Tibial nerve (tissue), 4 donors: ENCODE measurements at places on chromosomes 13 and 19.

- H3K27me3 ChIP-seq, result no peaks in the 10 kb centered on the region
- H3K36me3 ChIP-seq, result no peaks in the 10 kb centered on the region
- no peak overlapping the region for H3K4me3 ChIP-seq
- H3K27ac ChIP-seq, result no peak overlapping the region
Measured at GRCh38 chr13:48909056-48909389, 66.7 kb upstream of the FNDC3A start.

- H3K4me3 ChIP-seq, result no peak overlapping the region
- no peak for DNase-seq
- H3K27ac ChIP-seq, result no peak overlapping the region
- H3K4me1 ChIP-seq, result no peaks in the 10 kb centered on the region
Measured at GRCh38 chr13:106103779-106104178, 431.7 kb downstream of the EFNB2 start.

DNA sequence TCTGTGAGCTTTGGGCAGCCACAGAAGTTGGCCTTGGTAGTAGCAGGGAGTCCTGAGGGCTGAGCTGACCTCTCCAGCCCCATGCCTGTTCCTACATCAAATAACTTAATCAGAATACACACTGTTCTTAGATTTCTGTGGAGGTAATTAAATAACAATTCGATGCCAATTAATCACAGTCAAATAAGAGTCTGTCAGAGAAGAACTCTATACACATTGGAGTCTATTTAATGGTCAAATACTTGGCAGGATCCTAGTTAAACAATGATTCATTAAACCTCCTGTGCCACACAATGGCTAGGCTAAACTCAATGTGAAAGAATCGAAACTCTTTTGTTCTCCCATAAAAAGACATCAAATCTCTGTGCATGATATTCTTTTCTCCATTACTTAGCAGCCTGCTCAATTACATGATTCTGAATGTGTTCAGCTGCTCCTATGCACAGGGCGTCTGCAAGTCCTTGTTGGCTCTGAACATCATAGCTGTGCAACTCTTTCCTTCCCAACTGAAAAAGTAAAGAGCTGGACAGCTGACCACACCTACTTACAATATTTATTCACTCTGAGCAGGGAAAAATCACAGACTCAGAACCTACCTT, 173.1 kb downstream of the ABCC4 start:
- H3K36me3 ChIP-seq, result no peaks in the 10 kb centered on the region
- H3K27ac ChIP-seq, result no peak overlapping the region
- no peak overlapping the region for H3K4me3 ChIP-seq

GRCh38 chr13:46106839-46107371, 2.1 kb upstream of the CPB2 start:
- H3K4me3 ChIP-seq, result no peak overlapping the region
- H3K27me3 ChIP-seq, result no peaks in the 10 kb centered on the region
- H3K27ac ChIP-seq, result no peak overlapping the region
- no peaks in the 10 kb centered on the region for H3K36me3 ChIP-seq
- peaks cover 2% of the 10 kb centered on the region for H3K4me1 ChIP-seq
- DNase-seq, result no peak

DNA sequence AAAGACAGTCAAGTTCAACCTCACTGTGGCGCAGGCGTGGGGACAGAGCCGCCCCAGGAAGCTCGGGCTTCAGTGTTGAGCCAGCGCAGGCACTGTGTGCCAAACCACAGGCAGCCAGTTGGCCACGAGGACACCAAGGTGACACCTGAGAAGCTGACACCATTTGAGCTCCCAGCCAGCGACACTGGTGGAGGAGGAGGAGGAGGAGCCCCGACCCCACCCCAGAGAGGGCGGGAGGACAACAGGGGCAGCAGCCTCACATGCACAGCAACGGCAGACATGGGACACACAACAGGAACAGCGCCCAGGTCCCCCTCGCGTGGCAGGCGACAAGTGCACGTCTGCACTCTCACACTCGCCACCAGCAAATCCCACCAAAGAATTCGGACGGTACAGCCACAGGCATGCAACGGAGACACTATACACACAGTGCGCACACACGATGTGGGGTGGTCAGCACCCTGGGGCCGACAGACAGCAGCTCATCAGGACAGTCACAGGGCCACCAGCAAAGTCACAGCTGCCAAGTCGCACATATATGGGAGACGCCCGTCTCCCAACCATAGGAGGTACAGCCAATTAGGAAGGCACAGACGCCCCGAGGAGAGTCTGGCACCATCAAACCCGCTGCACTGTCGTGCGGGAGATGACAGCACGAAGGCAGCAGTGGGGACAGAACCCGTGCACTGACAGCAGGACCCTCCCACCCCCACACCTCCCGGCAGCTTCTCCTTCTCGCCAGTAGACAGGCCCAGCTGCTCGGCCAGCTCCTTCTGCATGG, 3.4 kb downstream of the EIF3G start:
- DNase-seq, result no peak
- H3K27me3 ChIP-seq, result no peaks in the 10 kb centered on the region
- H3K4me3 ChIP-seq, result no peak overlapping the region
- no peak overlapping the region for H3K27ac ChIP-seq
- H3K4me1 ChIP-seq, result peaks cover 17% of the 10 kb centered on the region

- H3K4me3 ChIP-seq, result no peak overlapping the region
- no peak for DNase-seq
- H3K27me3 ChIP-seq, result no peaks in the 10 kb centered on the region
Measured at GRCh38 chr13:25743421-25743820, 308.4 kb downstream of the SHISA2 start.

GRCh38 chr19:1655987-1656608, 3.7 kb upstream of the TCF3 start:
- no peaks in the 10 kb centered on the region for H3K27me3 ChIP-seq
- H3K36me3 ChIP-seq, result no peaks in the 10 kb centered on the region
- no peak for DNase-seq
- peaks cover under 1% of the 10 kb centered on the region for H3K4me1 ChIP-seq
- no peak overlapping the region for H3K27ac ChIP-seq
- H3K4me3 ChIP-seq, result no peak overlapping the region

GRCh38 chr13:46355088-46355468, 32.0 kb downstream of the RUBCNL start:
- no peaks in the 10 kb centered on the region for H3K36me3 ChIP-seq
- no peaks in the 10 kb centered on the region for H3K27me3 ChIP-seq
- DNase-seq, result no peak
- H3K27ac ChIP-seq, result no peak overlapping the region
- no peaks in the 10 kb centered on the region for H3K4me1 ChIP-seq

DNA sequence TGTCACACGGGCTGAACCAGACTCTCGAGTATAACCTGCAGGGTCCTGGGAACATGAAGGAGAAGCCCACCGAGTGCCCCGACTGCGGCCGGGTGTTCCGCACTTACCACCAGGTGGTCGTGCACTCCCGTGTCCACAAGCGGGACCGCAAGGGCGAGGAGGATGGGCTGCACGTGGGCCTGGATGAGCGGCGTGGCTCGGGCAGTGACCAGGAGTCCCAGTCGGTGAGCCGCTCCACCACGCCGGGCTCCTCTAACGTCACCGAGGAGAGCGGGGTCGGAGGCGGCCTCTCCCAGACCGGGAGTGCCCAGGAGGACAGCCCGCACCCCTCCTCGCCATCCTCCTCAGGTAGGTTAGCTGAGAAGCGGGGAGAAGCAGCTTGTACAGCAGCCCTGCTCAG, 73.2 kb downstream of the ZNF536 start:
- no peaks in the 10 kb centered on the region for H3K4me1 ChIP-seq
- H3K4me3 ChIP-seq, result no peak overlapping the region
- DNase-seq, result no peak
- H3K27me3 ChIP-seq, result no peaks in the 10 kb centered on the region
- H3K36me3 ChIP-seq, result no peaks in the 10 kb centered on the region

DNA sequence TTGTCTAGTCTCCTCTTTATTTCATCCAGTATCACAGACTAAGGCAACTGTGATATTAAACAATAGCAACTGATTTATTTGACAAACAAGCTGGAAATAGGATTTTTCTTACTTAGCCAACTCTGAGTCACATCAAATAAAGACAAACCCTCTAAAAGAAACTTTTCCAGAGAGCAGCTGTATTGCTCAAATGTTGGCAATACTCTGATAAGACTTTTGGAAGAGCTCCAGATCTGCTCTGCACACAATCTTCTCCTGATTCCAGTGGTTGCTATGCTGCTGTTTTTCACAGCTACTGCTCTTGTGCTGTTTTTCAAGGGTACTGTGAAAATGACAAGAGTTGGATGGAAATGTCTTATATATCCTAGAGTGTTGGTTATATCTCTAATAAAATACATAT, 1479.2 kb downstream of the SLITRK5 start:
- H3K36me3 ChIP-seq, result no peaks in the 10 kb centered on the region
- no peaks in the 10 kb centered on the region for H3K4me1 ChIP-seq
- no peak for DNase-seq
- no peaks in the 10 kb centered on the region for H3K27me3 ChIP-seq
- no peak overlapping the region for H3K27ac ChIP-seq
- no peak overlapping the region for H3K4me3 ChIP-seq

GRCh38 chr13:99269627-99270241, 11.6 kb upstream of the GPR18 start:
- H3K27ac ChIP-seq, result peak overlapping the region; percentile 35
- H3K27me3 ChIP-seq, result no peaks in the 10 kb centered on the region
- H3K4me1 ChIP-seq, result no peaks in the 10 kb centered on the region
- no peak overlapping the region for H3K4me3 ChIP-seq
- H3K36me3 ChIP-seq, result no peaks in the 10 kb centered on the region

- H3K36me3 ChIP-seq, result no peaks in the 10 kb centered on the region
- H3K27ac ChIP-seq, result peak overlapping the region; percentile 14
- H3K4me1 ChIP-seq, result no peaks in the 10 kb centered on the region
- peak overlapping the region; percentile 22 for H3K4me3 ChIP-seq
Measured at GRCh38 chr19:1880611-1881392, 4.5 kb downstream of the ABHD17A start.

DNA sequence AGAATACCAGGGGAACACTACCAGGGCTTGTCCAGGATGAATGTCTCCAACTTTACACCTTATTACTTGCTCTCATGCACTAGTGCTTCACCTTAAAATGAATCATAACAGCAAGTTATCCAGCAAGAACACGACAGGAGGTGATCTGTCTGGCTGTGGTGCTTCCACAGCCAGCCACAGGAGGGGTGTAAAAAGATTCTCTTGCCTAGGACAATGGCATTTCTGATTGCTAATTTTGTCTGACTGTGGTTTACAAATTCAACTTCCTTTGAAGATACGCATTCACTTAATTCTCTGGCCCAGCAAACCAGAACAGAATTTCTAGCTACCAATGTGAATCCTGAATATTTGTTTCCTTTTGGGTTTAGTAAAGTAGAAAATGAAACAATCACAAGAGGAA, 23.1 kb upstream of the COG3 start:
- H3K27ac ChIP-seq, result no peak overlapping the region
- no peaks in the 10 kb centered on the region for H3K4me1 ChIP-seq
- no peaks in the 10 kb centered on the region for H3K36me3 ChIP-seq
- H3K4me3 ChIP-seq, result no peak overlapping the region
- no peaks in the 10 kb centered on the region for H3K27me3 ChIP-seq

- DNase-seq, result no peak
- no peaks in the 10 kb centered on the region for H3K4me1 ChIP-seq
- no peaks in the 10 kb centered on the region for H3K27me3 ChIP-seq
- no peak overlapping the region for H3K4me3 ChIP-seq
- H3K36me3 ChIP-seq, result no peaks in the 10 kb centered on the region
- no peak overlapping the region for H3K27ac ChIP-seq
Measured at GRCh38 chr13:101205408-101205807, 210.9 kb downstream of the NALCN start.

- H3K4me1 ChIP-seq, result no peaks in the 10 kb centered on the region
- no peaks in the 10 kb centered on the region for H3K36me3 ChIP-seq
- H3K27me3 ChIP-seq, result no peaks in the 10 kb centered on the region
- no peak overlapping the region for H3K4me3 ChIP-seq
- DNase-seq, result no peak
Measured at GRCh38 chr13:108322206-108322824, 52.8 kb downstream of the TNFSF13B start.

DNA sequence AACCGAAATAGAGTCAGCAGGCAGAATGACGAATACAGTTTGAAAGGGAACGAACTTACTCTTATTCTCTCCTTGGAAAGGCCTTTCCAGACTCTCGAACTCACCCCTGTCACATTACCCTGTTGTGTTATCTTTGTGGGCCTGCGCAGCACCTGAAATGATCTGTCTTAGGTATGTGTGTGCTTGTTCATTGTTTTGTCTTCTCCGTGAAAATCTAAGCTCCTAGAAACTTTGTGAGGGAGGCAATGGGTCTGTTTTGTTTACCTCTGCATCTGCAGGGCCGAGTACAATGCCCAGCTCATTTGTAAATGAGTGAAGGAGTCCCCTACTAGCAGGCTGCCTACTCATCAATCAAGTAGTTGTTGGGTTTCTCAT, 19.6 kb downstream of the HMGB1 start:
- peaks cover 14% of the 10 kb centered on the region for H3K4me1 ChIP-seq
- H3K4me3 ChIP-seq, result peak overlapping the region; percentile 43
- H3K27ac ChIP-seq, result peak overlapping the region; percentile 80
- DNase-seq, result no peak
- H3K36me3 ChIP-seq, result no peaks in the 10 kb centered on the region

- no peak for DNase-seq
- H3K4me3 ChIP-seq, result no peak overlapping the region
- H3K27me3 ChIP-seq, result no peaks in the 10 kb centered on the region
- H3K27ac ChIP-seq, result no peak overlapping the region
- H3K36me3 ChIP-seq, result no peaks in the 10 kb centered on the region
Measured at GRCh38 chr19:17255150-17255621, 9.4 kb downstream of the USHBP1 start.

DNA sequence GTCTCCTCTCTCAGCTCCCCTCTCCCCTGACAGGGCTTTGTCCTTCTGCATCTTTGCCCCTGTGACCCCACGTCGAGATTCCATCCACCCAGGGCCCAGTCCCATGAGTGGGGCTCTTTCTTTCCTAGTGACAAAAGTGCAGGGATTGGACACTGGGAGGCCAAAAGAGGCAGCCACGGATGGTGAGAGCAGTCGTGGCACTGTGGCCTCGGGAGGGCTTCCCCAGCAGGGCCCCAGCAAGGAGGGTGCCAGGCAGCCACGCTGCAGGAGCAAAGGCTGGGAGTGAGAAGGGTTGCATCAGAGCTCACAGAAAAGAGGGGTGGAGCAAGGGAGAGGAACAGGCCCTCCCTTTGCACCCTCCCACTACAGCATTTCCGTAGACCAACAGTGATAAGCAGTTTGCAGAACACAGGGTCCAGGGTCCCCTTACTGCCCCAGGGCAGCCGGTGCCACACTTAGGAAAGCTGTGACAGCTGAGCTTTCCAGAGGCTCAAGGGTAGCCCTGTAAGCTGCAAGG, 4.9 kb downstream of the ZSCAN1 start:
- H3K4me3 ChIP-seq, result no peak overlapping the region
- no peak overlapping the region for H3K27ac ChIP-seq
- H3K27me3 ChIP-seq, result no peaks in the 10 kb centered on the region
- H3K4me1 ChIP-seq, result no peaks in the 10 kb centered on the region
- no peaks in the 10 kb centered on the region for H3K36me3 ChIP-seq

GRCh38 chr13:110347535-110348308, 40.6 kb downstream of the COL4A2 start:
- no peaks in the 10 kb centered on the region for H3K36me3 ChIP-seq
- peaks cover 13% of the 10 kb centered on the region for H3K4me1 ChIP-seq
- H3K27me3 ChIP-seq, result no peaks in the 10 kb centered on the region
- no peak for DNase-seq
- no peak overlapping the region for H3K4me3 ChIP-seq

GRCh38 chr13:110186231-110186855, 120.6 kb downstream of the COL4A1 start:
- no peak overlapping the region for H3K27ac ChIP-seq
- no peak for DNase-seq
- no peaks in the 10 kb centered on the region for H3K4me1 ChIP-seq
- H3K27me3 ChIP-seq, result no peaks in the 10 kb centered on the region
- peaks cover 97% of the 10 kb centered on the region for H3K36me3 ChIP-seq

GRCh38 chr19:16628984-16629691, 1.1 kb upstream of the MED26 start:
- no peaks in the 10 kb centered on the region for H3K4me1 ChIP-seq
- no peak for DNase-seq
- H3K27ac ChIP-seq, result peak overlapping the region; percentile 93
- H3K27me3 ChIP-seq, result no peaks in the 10 kb centered on the region
- H3K36me3 ChIP-seq, result peaks cover 33% of the 10 kb centered on the region
- peak overlapping the region; percentile 97 for H3K4me3 ChIP-seq
